ENCODE measurements at places on chromosomes 1 and 21.

DNA sequence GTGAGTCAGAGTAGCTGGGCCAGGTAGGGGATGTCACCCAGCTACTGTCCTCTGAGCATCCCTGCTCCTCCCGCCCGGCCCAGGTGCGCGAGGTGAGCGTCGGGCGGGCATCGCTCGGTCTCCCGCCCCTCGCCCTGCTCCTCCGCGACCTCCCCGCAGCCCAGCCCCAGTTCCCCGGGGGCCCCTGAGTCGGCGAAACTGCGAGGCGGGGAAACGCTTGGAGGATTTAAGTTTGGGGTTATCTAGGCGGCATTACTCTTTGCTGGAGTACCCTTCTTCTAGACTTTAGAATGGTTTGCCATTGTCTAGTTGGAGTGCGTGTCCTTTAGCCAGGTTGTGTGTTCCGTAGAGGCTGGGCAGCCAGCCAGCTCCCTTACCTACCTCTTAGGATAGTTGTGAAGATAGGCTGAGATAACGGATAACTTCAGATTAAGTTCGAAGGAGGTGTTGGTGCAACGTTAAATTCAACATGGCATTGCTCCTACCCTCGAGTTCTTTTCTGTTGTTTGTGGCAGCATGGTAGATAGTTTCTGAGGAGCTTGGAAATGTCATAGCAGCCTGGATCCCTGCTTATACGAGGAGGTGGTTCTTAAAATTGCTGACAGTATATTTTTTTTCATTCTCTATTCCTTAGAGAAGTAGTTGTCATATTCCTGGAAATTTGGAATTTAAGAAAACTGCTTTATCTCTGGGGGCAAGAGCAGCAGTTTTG, 697 bp downstream of the AGO3 start:
- DNase-seq: no peak

- DNase-seq: no peak
Observed at GRCh38 chr1:58293388-58293787, 253.1 kb downstream of the OMA1 start.

DNA sequence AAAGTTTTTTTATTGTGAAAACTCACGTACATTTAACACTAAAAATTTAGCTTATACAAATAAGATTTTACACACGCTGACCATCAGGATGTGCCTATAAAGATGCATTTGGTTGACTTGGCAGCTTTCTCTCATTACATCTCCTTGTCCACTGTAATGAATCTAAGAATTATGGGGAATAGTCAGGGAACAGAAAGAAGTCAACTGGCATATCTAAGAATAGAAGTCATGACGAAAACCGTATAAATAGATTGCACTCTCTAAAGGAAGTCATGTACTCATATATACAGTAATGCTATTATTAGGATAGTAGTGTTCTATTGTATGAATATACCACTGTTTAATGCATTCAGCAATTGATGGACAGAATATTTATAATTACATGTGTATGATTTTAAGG, 575.8 kb upstream of the B3GALT2 start:
- no peak for DNase-seq

DNA sequence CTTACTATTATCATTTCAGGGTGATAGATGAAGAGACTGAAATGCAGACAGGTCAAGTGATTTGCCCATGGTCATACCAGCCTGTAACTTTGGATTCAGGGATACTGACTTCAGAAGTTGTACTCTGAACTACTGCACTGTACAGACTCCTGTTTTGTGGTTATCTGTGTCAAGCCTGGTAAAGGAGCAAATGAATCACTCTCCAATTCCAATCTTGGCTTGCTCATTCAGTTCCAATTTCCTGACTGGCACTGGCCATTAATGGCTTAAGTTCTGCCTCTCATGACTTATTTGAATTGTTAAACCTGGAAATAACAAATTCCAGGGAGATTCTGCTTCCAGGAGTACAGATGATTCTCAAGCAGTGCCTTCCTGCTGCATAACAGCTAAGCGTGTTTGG, 45.4 kb upstream of the PLD5 start:
- no peak for DNase-seq

- DNase-seq: no peak
Observed at GRCh38 chr1:24292887-24293286, 26.3 kb upstream of the GRHL3 start.

GRCh38 chr1:202291961-202292712, 49.6 kb downstream of the UBE2T start:
- no peak for DNase-seq

GRCh38 chr21:32135401-32136363, 143.2 kb downstream of the MIS18A start:
- no peak for DNase-seq

- DNase-seq: no peak
Observed at GRCh38 chr1:42815941-42816584, 859 bp upstream of the ERMAP start.

DNA sequence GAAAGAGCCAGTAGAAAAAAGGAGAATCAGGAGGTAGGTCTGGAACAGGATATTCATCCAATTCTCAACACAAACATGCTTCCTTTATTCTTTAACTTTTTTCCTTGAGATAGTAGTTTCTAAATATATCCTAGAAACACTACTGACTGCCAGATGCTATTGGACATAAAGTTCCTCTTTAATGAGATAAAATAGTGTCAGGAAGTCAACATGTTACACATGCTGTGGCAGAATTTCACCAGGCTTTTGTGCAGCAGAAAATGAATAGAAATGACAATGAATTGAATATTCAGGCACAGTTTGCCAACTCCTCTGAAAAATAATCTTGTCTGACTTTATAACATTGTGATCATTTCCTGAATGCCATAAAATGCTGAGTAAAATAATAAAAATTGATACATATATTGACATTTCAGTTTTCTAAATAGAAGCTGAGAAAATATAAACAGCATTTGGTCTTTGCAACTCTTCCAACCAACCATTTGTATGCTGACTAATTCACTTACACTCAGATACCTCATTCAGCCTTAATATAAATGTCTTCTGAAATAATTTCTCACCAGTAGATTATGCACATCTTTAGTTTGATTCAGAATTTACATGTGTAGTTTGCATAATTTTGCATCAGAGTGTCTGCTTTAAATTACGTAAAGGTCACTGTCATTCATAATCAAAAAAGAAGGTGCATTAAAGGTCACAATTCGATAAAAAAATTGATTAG, 486.1 kb upstream of the ADGRL2 start:
- DNase-seq: no peak

DNA sequence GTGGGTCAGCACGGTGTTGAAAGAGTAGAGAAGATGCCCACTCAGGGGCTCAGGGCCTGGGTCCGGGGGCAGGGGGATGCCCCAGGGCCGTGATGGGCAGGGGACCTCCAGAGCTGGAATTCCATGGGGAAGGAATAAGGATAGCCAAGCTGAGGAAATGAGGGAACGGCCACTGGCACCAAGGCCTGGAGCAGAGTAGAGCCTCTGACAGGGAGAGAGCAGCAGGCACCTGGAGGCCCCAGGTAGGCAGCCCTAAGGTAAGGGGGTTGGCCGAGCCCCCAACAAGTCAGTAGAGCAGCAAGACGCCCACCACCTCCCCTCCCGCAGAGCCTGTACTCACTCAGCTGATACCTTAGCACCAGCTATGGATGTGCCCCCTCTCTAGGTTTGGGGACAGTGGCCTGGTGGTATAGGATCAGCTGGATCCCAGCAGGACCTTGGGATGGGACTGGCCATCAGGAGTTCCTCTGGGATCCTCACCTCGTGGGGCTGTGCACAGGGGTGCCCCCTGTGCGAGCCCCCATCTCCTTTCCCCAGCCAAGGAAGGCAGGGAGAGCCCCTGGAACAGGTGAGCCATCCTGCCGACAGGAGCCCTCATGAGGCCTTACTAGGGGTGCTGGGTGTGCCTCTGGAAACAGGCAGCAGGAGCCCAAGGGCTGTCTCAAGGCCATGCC, 21.0 kb upstream of the ARF1 start:
- no peak for DNase-seq

- DNase-seq: no peak
Observed at GRCh38 chr1:16164213-16165072, 8.6 kb upstream of the EPHA2 start.

DNA sequence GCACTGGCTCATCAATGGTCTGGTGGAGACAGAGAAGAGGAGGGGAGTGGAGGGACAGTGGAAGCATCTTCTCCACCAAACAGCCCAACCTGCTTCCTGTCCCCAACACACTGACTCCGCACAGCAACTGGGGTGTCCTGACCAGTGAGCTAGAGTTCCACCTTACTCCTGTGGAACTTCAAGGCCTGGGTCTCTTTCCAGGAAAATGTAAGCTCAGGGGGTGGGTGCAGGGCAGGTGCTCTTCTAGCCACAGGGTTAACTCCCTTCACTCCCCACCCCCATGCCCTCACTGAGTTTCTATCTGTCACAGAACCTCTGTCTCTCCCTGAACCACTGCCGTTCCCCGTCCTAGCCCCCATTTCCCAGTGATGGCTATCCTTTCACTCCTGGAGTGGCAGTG, 876 bp downstream of the MOB3C start:
- DNase-seq: no peak

DNA sequence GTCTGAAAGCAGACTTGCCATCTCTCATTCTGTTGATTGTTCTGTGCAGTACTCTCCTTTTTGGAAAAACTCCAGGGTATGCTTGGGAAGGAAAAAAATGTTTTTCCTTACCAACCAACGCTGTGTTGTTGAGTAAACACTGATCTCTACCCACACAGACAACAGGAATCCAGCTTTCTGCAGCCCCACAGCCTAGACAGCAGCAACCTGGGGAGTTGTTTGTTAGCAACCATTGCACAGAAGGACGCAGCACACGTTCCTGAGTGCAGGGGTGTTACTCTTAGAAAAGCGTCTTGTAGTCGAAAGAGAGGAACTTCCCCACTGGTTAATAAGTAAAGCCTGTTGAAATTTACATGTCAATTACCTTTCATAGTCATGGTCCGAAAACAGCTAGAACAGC, 56.6 kb downstream of the SMYD2 start:
- no peak for DNase-seq

DNA sequence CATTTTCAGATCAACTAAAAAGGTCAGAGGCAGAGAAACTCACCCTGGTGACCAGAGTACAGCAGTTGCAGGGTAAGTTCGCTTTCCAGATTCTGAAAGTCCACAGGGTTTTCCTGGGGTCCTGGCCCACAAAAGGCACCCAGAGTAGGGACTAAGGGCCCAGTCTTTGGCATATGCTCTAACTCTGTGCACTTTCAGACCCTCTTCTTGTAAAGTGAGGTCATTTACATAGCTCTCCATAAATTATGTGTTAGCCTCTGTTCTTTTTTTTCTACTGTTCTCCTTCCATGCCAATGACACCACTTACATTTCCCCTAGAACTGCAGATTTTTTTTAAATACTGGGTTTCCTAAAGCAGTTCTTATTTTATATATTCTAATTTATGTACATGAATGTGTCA, 6.3 kb downstream of the C1orf74 start:
- DNase-seq: no peak

DNA sequence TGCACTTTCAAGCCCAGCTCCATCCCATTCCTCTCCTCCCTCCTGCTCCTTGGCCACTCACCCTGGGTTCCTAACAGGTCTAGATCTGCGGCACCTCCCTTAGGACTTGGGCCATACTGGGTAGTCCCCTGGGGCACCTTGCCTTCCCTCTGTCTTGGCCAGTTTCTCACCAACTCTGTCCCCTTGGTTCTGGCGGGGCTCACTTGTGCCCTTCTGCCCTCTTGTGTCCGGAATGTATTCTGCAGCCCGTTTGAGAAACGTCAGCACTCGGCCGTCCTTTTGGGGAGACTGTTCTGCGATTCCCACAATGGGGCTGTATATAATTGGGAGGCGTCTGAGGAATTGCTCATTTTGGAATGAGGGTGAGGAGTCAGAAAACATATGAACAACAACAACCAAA, 162.4 kb downstream of the ZSCAN20 start:
- DNase-seq: no peak

GRCh38 chr1:82214606-82215005, 413.9 kb downstream of the ADGRL2 start:
- no peak for DNase-seq

GRCh38 chr1:221812905-221813597, 71.2 kb upstream of the DUSP10 start:
- DNase-seq: no peak

DNA sequence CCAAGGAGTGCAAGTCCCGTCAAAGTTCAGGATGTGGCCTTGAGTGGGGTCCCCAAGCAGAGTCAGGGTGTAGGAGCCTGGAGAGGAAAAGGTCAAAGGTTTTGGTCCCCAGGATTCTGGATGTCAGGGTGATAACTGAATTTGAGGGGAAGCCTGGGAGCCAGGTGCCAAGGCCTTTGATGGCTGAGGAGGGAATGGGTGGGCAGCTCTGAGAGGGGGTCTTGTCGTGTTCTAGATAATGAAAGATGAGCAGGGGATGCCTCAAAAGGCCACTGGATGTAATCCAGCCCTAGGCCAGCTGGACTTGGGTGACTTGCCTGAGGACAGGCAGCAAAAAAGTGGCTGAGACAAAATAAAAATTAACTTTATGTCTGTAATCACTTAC, 27.5 kb upstream of the KCNA2 start:
- no peak for DNase-seq

DNA sequence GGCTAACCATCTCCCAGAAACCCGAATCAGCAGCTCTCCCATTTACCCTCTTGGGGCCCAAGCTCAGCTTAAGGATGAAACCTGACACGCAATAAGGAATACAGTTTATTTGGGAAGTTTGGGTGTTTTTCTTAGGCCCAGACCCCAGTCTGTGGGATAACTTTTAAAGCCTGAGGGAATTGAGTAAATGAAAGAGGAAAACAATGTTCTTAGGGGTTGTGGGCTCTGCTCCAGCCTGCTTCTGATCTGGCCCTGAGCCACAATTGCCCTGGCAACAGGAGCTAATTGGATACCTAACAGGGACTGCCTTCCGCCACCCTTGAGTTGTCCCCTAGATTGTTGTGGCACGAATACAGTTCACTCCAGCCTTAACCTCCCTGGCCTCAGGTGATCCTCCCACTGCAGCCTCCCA, 20.1 kb downstream of the DYRK3 start:
- DNase-seq: no peak

GRCh38 chr21:41610042-41610839, 102.3 kb upstream of the TMPRSS2 start:
- no peak for DNase-seq

DNA sequence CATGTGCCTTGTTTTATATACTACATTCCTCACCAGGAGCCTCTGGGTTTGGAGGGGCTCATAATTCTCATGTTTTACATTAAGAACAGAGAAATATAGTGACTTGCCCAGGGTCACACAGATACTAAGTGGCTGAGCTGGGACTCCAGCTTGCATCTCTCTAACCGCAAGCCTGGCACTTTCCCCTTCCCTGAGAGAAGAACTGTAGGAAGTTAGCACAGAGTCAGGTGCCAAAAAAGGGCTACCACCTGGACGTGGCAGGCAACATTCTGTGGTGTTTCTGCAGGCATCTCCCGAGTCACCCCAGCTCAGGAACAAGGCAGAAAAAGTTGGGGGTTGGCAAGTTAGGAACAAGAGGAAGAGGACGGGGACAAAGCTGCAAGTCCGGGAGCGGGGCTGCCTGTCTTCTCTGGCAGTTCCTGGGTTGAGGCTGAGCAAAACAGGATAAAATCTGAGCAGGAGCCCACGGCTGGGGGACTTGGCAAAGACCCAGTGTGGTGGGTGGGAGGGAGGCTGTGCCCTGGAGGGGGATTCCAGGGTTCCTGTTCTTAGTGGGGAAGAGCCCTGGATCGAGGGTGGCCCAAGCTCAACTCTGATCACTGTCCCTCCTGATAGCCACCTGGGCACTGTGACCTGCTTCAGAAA, 9.8 kb downstream of the PLA2G5 start:
- no peak for DNase-seq
